Thoracic aorta endothelial cell (primary cell): ENCODE measurements at places on chromosomes 11 and 22. TPM values are rescaled to one million over a fixed set of nuclear protein-coding genes. Genes with fewer than 3 reads are reported as not detected.

Gene BAIAP2L2
- total RNA-seq, result 0.22 and 0.40 TPM in 2 replicates

Gene TKFC
- 14.9 and 23.0 TPM in 2 replicates for total RNA-seq

Gene B3GAT1
- 0.07 TPM in 1 of 2 replicates, not detected in the other for total RNA-seq

Gene KCNQ1OT1
- total RNA-seq, result 2.5 and 2.8 TPM in 2 replicates

Gene OR2AG1
- total RNA-seq, result not detected in 2 replicates
